ENCODE measurements at places on chromosomes 11 and 22.

- DNase-seq = no peak
Observed at GRCh38 chr22:44628835-44629234, 73.2 kb upstream of the PRR5 start.

GRCh38 chr11:117909611-117910382, 19.4 kb downstream of the TMPRSS13 start:
- DNase-seq = no peak

DNA sequence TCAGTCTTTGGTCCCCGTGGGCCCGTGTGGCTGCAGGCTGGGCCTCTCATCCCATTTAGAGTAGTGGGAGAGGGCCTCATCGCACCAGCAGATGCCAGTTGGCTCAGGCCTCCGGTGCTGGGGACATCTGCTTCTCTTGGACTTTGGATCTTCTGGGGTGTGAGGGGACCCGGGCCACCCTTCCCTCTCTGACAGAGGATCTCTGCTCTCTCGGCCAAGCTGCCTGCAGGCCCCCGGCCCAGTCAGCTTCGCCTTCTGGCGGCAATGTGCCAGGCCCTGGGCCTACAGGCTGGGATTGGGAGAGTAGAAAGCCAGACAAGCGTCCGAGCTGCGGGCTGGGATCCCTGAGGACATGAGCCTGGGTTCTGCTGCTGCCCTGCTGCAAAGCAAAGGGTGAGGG, 15.0 kb upstream of the FGF3 start:
- no peak for DNase-seq

DNA sequence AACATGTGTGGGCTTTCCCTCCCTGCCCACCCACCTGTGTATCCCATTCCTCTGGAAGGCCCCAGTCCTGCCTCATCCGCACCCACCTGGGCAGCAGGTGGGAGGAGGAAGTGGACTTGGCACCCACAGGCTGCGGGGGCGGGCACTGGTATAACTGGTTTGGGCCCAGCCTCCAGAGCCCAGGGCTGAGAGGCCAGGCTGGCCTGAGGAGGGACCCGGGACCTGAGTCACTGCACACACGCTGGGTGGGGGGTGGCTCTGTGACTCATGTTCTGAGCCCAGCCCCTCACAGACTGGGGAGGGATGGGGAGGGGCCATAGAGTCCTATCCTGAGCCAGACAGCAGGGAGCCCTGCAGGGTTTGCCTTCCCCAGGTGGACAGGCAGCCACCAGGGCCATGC, 16.7 kb downstream of the PHLDA2 start:
- DNase-seq = peak; percentile 87

DNA sequence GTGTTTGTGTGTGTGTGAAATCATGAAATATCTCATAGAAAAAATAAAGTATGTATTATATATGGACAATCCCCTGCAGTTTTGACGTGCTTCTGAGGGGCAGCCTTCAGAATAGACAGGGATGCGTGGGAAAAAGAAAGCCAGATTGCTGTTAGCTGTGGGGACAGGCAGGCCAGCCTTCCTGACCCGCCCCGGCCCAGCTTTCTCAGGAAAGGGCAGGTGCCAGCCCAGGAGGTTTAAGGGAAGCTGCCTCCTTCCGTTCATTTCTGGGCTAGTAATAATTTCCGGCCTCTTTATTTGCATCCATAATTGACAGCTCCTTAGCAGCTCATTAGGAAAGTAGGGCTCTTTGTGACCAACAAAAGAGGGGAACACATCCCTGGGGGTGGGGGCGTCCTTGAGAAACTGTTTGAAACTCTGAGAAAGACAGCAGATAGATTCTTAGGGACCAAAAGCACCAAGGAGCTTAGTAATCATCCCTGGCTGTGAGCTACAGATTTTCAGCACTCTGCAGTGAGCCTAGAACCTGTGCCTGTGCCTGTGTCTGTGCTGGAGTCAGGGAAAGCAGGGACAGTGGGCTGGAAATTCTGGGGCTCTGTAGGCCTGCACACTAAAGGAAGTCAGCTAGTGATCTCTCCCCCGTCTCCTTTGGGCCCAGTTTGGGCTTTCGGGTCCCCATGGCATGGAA, 632.9 kb upstream of the CADM1 start:
- DNase-seq = no peak

- DNase-seq = no peak
Observed at GRCh38 chr22:50081426-50082196, 3.6 kb downstream of the MLC1 start.

- no peak for DNase-seq
Observed at GRCh38 chr22:50714631-50715179, 23.3 kb upstream of the ACR start.

DNA sequence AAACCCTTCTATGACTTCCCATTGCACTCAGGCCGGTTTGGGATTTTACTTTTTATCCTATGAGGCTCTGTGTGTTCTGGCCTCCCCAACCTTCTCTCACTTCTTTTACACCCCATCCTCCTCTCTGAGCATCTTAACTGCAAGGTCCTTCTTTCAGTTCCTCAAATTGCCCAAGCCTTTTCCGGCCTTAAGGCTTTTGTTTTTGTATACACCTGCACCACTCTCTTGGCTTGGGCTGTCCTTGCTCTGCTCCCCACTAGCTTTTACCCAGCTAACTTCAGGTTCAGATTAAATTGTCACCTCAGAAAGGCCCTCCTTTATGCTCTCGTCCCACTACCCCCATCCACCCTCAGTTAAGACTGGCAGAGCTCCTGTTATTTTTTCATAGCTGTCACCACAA, 55.5 kb downstream of the FAM83F start:
- no peak for DNase-seq

- DNase-seq = no peak
Observed at GRCh38 chr11:12156301-12157140, 46.1 kb downstream of the MICAL2 start.

DNA sequence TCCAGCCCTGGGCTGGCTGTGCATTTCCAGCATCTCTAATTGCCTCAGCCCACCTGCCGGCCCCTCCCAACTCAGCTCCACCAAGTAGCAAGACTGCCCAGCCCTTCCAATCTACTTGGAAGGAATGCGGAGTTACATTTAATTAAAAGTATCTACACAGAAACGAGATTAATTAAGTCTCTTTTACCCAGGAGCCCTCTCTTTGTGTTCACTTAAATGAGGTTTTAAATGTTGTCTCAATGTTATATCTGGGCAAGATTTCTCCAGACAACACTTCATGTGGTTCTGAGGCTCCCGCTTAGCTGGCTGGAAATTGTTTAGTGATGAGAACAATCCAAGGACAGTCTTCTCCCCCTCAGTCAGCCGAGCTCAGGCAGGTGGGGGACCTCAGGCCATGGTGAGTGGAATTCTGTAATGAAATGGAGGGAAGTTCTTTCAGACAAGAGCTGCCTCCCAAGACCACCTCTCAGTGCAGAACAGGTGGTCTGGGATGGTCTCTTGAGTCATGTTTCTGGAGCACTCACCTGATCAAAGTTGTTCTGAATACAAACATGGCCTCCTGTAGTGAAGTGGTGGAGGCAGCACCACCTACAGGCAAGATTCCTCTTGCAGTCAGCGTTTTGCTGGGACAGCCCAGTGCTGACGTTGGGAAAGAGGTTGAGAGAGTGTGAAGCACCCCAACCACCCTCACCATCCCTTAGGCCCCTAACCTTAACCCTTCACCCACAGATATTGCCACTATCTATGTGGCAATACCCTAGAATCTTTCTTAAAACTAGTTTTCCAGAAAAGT, 371.6 kb downstream of the CADM1 start:
- DNase-seq = no peak

Measured in fibroblast of skin of right quadriceps (primary cell).